Foreskin keratinocyte (primary cell): ENCODE measurements at places on chromosomes 12 and 14. TPM values are rescaled to one million over a fixed set of nuclear protein-coding genes. Genes with fewer than 3 reads are reported as not detected.

Gene ANO4
- 16.6 and 48.9 TPM in 2 replicates for total RNA-seq

Gene CCDC197
- not detected in 2 replicates for total RNA-seq

Gene IKZF4
- 1.2 and 1.6 TPM in 2 replicates for total RNA-seq

Gene TMEM121
- 0.53 and 1.3 TPM in 2 replicates for total RNA-seq

Gene NEK9
- total RNA-seq = 22.9 and 24.2 TPM in 2 replicates

Gene SYNDIG1L
- total RNA-seq = not detected in 2 replicates

Gene CLIP1
- 31.5 and 34.4 TPM in 2 replicates for total RNA-seq

Gene TSPAN11
- total RNA-seq = not detected in 2 replicates

Gene DPY19L2
- total RNA-seq = 2.6 and 2.8 TPM in 2 replicates

Gene AQP2
- not detected in 2 replicates for total RNA-seq

Gene PRH2
- not detected in 2 replicates for total RNA-seq

Gene CLEC7A
- total RNA-seq = 0.07 TPM in 2 replicates

Gene MUCL1
- not detected in 2 replicates for total RNA-seq

Gene RFLNA
- total RNA-seq = 4.7 and 45.5 TPM in 2 replicates

Gene MOK
- total RNA-seq = 22.1 and 28.9 TPM in 2 replicates

Gene KRT72
- not detected in 2 replicates for total RNA-seq

Gene CCDC38
- not detected in 2 replicates for total RNA-seq

Gene BAZ2A
- 55.6 and 59.3 TPM in 2 replicates for total RNA-seq

Gene TDRD9
- 0.35 and 1.6 TPM in 2 replicates for total RNA-seq

Gene CBLN3
- 0.42 and 1.2 TPM in 2 replicates for total RNA-seq
